ENCODE measurements at places on chromosomes 7 and 10.

DNA sequence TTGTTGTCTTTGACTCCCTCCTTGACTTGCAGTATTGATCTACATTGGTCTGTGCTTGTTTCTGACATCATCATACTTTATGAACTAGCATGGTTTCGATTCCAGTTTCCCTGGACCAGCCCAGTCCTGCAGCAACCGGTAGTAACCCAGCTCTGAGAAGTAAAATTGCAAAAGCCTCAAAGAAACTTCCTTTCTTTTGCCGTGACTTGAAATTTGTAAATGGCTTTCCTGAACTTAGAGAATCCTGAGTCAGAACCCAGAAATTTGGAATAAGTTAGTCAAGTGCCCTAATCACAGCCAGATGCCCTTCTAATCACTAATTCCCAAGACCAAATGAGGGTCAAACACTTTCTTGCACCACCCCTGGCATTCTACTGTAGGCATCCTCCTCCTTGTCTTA lies 15.0 kb downstream of the TAS2R60 start:
- DNase-seq: no peak

GRCh38 chr10:93149761-93150160 lies 76.1 kb downstream of the CYP26A1 start:
- no peak for DNase-seq

- no peak for DNase-seq
Measured at GRCh38 chr7:105487579-105488571, 34.2 kb downstream of the PUS7 start.

- DNase-seq: no peak
Measured at GRCh38 chr10:132865171-132865631, 77.2 kb downstream of the CFAP46 start.

DNA sequence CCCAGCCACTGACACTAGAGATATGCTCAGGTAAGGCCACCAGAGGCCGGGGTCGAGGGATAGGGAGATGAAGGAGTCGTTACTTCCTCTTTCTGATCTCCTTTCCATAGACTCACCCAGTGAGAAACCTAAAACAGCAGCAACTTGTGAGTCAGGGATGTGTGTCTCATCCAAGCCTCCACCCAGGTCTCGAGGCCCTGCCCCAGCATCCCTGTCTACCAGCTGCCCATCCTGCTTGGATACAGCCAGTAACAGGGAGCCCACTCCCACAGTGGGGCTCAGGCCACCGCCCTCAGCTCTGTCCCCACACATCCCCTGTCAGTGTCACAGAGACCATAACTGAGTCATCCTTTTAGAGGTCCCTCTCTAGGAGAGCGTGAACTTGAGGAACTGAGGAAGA lies 49.6 kb upstream of the CHST15 start:
- DNase-seq: no peak

DNA sequence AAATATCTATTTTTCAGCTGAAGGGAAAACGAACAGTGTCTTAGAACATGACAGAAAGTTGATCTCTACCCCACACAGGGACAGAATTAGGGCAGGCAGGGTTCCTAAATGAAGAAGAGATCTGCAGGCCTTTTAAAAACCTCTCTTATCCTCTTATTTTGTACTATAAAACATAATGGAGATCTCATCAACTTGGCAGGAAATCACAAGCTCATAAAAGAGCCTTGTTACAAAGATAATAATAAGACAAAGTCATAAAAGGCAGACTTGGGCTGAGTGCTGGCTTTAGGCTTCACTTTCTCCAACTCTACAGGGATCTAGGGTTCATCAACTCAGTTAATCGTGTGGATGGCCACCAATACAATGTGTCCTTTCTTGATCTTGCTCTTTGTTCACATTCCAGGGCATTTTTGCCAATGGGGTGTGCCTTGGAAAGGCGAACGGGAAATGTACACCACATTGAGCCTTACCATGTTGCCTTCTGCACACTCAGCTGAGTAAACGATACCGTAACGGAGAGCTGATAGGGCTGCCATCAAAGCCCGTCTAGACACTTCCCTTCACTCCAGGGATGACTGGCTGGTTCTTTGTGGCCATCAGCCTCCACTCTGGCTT lies 7.1 kb upstream of the TEX36 start:
- no peak for DNase-seq

DNA sequence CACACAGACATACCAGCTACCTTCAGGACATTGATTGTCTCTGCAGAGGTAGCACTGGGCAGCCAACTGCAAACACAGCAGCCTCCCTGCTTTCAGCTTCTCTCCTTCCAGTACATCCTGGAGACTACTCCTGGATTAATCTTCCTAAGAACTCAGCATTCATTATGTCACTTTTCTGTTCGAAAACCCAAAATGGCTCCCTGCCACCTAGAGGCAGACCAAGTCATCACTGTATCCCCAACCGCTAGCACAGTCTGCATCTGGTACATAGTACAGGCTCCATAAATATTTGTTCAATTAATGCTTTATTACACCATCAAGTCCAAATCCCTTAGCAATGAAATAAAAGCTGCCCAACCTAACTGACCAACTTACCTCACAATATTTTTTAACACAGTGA lies 5.0 kb upstream of the SEC31B start:
- DNase-seq: no peak

GRCh38 chr7:149216402-149216801 lies 21.1 kb downstream of the ZNF282 start:
- DNase-seq: no peak

- no peak for DNase-seq
Measured at GRCh38 chr7:159213253-159213652, 68.6 kb upstream of the VIPR2 start.

DNA sequence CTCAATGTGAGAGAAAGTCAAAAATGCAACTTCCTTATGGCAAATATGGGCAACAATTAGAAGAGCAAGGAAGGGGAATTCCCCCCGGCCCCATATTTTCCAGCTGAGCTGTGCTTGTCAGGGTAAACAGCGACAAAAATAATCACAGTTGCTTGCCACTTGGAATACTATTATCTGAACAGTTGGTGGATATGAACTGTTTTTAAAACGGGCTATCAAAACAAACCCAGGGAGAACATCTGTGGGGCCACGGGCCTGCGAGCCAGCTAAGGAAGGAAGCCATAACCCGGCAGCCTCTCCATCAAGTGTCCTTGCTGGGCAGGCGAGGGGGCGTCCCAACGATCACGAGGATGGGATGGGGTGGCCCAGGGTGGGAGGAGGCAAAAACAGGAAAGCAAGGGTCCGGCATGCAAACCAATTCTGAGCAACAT lies 228.4 kb downstream of the ARHGAP12 start:
- no peak for DNase-seq

DNA sequence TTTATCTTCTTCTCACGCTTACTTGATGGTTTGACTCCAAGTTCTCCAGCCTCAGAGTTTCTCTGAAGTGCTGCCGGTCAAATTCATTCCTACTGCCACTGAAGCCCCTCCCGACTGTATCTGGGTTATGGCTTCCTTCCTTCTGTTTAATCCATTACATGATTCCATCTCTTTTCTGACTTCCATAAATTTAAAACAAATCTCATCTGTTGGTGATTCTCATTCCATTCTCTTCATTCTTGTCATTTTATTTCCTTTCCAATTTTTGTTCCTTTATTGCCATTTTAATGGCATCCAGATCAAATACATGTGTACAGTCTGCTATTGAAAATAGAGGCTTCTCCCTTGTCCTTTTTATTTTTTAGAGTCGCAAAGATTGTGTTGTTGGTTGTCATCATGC lies 25.4 kb upstream of the HIBADH start:
- DNase-seq: no peak

DNA sequence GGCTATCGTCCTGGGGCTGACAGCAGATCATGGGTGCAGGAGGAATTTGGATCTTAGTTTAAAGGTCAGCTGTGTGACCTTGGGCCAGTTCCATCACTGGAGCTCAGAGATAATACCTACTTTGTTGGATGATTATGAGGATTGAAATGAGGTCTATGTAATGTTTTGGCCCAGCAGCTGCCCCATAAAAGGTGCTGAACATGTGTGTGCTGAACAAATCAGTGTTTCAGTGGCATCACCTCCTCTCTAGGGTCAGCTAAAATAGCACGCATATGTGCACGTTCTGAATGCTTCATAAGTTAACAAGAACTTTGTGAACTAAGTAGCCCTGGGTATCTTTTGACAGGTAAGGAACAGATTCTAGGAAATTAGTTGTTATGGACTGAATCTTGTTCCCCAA lies 84.8 kb upstream of the LRRC18 start:
- DNase-seq: no peak

GRCh38 chr7:28029051-28029450 lies 151.5 kb downstream of the JAZF1 start:
- no peak for DNase-seq

GRCh38 chr10:21078410-21079329 lies 181.6 kb upstream of the NEBL start:
- DNase-seq: no peak

- no peak for DNase-seq
Measured at GRCh38 chr7:151786241-151786640, 90.7 kb downstream of the PRKAG2 start.

DNA sequence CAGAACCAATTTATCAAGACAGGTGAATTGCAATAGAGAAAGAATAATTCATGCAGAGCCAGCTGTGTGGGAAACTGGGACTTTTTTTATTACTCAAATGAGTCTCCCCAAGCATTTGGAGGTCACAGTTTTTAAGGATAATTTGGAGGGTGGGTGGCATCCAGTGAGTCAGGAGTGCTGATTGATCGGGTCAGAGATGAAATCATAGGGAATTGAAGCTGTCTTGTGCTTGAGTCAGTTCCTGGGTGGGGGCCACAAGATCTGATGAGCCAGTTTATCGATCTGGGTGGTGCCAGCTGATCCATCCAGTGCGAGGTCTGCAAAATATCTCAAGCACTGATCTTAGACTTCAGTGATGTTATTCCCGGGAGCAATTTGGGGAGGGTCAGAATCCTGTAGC lies 9.9 kb upstream of the MYO1G start:
- no peak for DNase-seq

DNA sequence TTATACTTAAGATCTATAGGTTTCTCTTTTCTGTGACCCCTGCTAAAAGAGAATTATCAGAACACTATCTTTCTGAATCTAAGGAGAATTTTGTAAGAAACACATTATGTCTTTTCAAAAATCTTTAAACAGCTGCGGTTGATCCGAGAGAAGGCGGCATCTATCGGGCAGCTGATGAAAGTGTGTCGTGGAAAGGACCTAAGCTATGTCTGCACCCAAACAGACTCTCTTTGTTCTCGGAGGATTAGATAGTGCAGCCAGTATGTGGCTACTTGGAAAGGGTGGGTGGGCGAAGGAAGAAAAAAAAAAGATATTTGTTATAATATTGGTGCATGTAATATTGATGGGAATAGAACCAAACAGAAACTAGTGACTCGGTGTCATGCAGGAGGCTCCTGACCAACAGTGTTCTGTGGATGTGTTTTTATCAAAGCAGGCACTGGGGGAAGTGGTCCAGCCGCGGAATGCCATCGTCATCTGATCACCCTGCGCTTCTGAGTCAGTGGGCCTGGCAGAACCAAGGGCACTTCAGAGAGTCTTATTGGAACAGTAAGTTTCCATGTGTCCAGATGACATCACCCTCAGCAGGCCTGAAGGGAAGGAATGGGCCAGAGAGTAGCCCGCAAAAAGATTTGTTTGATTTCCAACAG lies 509.7 kb upstream of the AKR1E2 start:
- no peak for DNase-seq

DNA sequence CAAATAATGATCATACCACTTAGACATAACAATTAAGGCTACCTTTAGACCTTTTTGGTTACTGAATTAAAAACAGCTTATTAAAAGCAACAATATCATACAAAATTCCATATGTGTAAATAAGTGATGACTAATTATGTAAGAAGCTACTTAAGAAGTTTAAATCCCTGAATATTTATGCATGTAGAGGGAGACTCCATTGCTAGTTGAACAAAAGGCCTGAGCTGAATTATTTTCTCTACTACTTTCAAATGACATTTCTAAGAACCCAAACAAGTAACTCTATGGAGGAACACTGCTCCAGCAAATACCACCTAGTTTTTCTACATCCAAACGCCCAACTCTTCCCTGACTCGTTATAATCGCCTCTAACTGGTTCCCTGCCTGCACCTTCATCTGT lies 31.5 kb downstream of the EPC1 start:
- DNase-seq: no peak

DNA sequence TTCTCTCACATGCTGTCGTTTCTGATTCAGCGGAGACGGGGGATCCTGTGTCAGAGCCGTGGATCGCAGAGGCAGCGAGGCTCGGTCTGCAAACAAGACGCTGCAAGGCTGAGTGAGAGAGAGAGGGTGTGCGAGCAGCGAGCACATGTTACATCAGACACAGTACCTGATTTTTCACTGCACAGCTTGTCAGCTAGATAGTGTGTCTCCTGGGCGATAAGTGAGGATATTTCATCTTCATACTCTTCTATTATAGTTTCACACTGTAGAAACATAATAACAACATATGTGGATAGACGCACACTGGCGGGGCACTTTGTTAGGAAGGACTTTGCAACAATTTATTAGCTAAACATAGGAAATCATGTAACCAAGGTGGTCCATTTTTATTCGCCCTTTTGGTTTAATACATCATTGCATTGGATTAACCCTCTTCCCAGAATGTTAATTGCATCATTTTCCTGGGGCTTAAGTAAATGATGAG lies 39.5 kb downstream of the CNPY1 start:
- DNase-seq: no peak

DNA sequence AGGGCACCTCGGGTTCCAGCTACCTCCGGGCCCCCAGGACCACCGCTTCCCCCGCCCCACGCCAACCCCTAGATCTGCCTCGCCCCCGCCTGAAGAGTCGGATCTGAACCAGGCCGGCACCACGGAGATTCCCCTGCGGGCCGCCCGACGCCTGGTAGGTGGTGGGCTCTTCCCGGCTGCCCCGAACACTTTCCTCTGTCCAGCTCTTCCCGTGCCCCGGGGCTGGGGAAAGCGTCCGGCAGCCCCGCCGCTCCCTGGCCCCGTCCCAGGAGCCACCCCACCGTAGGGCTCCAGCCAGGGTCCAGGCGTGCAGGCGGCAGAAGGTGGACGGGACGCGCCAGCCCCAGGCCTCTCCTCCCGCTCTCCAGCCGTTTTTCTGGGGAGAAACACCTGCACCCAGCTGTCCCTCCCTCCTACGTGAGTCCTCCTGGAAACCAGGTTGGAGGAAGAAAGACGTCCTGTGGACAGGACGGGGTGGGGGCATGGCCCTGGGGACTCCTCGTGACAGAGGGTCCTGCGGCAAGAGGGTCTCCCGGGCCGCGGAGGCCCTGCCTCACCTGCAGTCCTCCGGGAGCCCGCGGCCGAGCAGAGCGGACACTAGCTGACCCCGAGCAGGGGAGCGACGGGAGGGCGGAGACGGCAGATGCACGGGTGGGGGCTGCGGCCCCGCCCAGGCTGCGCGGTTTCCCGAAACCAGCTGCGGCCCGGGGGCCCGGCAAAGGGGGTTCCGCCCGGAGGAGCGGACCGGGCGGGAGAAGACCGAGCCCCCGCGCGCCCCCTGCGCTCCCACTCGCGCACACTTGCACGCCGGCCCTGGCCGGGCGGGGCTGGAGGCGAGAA lies at the start of gene TMEM176B:
TSS of gene TMEM176B (minus strand) at position 624 of the 840 bp plus-strand sequence. CDS start 3,795 bp downstream, outside the sequence.
- no peak for DNase-seq

GRCh38 chr10:94785211-94785610 lies 22.7 kb downstream of the CYP2C19 start:
- DNase-seq: no peak
